ENCODE measurements at places on chromosomes 16 and 17.

DNA sequence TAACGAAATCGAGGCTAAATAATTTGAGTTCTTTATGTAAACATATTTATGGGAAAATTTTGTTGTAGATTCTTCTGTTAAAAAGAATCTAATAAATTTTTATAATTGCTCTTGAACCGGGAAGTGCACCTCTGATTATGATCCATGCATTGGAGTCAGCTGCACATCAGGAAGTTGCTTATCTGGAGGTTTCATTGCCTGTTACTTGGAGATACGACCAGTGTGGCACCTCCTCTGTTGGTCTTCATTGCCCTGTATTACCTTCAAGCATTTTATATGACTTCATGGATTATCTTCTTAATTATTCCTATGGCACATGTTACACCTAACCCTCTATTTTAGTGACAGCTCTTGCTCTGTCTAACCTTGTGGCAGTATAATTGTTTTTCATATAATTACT is 312.6 kb upstream of the TBX2 start:
- no peak for DNase-seq

GRCh38 chr16:89031715-89032659 is 55.0 kb upstream of the CBFA2T3 start:
- DNase-seq: no peak

DNA sequence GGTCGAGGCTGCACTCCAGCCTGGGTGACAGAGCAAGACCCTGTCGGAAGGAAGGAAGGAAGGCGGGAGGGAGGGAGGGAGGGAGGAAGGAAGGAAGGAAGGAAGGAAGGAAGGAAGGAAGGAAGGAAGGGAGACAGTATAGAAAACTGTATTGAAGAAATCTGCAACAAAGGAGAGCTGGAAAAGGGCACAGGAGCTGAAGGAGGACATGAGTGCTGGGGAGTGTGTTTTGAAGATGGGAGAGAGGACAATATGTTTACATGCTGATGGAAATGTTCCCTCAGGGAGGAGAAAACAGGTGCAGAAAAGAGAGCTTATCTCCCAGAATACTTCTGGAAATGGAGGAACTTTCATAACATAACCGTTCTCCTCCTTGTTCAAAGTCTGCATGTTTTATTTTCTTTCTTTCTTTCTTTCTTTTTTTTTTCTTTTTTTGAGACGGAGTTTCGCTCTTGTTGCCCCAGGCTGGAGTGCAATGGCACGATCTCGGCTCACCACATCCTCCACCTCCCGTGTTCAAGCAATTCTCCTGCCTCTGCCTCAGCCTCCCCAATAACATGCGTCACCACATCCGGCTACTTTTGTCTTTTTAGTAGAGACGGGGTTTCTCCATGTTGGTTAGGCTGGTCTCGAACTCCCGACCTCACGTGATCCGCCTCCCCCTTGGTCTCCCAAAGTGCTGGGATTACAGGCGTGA is 2.7 kb upstream of the HAP1 start:
- no peak for DNase-seq

GRCh38 chr17:35536664-35537171 is 760 bp downstream of the SLFN12L start:
- DNase-seq: no peak

- DNase-seq: peak; percentile 72
Measured at GRCh38 chr16:69724981-69725479, 1.3 kb downstream of the NQO1 start.

GRCh38 chr17:40582328-40582901 is 17.1 kb upstream of the CCR7 start:
- DNase-seq: no peak

- DNase-seq: no peak
Measured at GRCh38 chr16:19164285-19164684, 3.8 kb upstream of the SYT17 start.

DNA sequence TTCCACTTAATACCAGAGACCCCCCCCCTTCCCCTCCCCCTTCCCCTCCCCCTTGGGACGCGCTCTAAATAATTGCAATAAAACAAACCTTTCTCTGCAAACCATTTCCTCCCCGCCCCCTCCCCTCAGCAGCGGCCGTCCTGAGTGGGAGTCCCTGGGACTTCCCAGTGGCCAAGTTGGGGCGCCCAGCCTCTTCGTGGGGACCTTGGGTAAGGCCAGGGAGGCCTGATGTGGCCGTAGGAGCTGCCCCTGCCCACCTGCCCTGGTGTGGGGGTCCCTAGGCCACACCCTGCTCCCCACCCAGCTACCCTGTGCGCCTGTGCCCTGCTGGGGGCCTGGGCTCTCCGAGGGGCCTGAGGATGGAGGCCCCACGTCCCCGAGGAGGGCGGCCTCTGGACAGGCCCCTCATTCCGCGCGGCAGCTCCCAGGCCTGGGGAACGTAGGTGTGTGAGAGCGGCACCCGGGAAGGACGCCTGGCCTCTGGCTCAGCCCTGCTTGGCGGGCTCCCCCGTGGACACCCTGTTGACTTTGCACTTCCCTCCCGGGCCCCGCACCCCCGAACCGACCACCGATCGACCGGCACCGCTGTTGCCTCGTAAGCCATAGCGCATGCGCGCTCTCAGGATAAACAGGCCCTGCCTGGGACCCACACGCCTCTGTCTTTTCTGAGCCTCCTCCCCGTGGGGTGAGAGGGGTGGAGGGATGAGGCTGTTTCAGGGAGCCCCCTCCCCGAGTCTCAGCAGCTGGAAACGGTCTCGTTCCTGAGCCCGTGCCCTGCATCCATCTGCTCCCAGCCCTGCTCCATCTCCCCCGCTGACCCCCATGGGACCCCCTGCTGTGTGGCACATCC is 9.0 kb downstream of the NTHL1 start:
- no peak for DNase-seq

DNA sequence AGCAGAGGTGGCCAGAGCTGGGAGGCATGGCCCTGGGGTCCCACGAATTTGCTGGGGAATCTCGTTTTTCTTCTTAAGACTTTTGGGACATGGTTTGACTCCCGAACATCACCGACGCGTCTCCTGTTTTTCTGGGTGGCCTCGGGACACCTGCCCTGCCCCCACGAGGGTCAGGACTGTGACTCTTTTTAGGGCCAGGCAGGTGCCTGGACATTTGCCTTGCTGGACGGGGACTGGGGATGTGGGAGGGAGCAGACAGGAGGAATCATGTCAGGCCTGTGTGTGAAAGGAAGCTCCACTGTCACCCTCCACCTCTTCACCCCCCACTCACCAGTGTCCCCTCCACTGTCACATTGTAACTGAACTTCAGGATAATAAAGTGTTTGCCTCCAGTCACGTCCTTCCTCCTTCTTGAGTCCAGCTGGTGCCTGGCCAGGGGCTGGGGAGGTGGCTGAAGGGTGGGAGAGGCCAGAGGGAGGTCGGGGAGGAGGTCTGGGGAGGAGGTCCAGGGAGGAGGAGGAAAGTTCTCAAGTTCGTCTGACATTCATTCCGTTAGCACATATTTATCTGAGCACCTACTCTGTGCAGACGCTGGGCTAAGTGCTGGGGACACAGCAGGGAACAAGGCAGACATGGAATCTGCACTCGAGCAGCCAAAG is 2.3 kb downstream of the CSF3 start:
- no peak for DNase-seq

DNA sequence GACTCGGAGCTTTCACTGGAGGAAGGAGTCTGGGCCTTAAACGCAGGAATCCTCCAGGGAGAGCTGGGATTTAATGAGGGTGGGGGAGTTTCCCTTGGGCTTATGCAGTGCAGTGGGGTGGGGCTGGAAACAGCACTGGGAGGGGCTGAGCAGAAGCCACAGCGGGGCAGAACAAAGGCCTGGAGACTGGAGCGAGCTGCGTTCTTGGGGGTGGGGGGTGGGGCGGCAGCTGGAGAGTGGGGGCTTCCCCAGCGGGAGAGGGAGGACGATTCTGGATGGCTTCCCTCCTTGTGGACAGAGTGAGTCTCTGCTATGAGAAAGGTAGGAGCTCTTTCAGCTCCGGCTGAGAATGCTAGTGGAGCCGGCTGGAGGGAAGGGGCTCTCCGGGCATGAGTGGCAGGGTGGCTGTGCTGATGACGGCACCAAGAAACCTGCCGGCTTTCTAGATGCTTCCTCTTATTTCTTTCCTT is 406.0 kb downstream of the SEC14L1 start:
- no peak for DNase-seq

DNA sequence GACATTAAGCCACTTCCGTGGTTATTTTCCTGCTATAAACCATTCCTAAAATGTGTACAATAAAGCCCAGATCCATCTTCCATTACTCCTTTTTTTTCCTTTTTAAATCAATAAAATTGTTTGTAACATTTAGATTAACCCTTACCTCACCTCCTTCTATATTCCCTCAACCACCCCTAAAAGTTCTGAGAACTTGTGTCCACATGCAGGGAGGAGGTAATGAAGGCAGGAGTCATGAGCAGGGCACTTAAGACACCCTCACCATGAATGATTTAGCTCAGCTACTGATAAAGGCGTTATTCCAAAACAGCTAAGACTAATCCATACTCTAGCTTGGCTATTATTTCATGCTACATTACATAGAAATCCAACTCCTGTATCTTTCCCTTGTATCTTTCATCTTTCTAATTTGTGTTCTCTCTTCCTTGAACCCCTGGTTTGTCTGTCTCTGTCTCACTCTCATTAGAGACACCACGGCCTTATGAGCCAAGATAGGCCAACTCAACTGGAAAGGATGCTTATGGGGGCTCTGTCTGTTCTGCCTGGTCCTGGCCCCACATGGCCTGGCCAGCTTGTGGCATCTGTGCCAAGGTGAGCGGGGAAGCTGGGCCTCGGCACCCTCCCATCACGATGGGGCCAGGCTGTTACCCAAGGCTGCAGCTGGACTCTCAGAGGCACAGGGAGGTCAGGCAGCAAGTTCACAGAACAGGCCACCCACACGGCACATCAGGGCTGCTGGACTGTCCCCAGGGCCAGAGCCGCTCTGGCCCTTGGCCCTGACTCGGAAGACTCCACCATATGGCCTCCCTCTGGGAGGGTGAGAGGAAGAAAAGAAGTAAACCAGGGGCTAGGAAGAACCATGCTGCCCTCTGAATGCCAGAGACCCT is 294.4 kb downstream of the SOX9 start:
- DNase-seq: no peak

DNA sequence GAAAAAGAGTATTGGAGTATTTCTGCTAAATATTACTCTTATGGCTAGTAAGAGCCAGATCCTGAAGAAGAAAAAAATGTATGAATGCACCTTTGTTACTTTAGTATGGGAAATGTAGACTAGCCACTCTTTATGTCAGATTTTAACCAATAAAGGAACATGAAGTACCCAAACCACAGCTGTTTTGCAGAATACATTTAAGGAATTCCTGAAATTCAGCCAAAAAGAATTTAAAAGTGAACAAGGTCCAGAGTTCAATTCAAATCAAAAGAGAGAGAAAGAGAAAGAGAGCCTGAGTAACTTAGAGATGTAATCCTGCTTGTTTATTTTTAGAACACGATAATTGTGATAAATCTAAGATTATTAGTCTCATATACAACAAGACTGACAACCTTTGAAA is 1.2 kb downstream of the KCNJ16 start:
- peak; percentile 49 for DNase-seq

- no peak for DNase-seq
Measured at GRCh38 chr17:45233423-45233924, 11.8 kb downstream of the FMNL1 start.

DNA sequence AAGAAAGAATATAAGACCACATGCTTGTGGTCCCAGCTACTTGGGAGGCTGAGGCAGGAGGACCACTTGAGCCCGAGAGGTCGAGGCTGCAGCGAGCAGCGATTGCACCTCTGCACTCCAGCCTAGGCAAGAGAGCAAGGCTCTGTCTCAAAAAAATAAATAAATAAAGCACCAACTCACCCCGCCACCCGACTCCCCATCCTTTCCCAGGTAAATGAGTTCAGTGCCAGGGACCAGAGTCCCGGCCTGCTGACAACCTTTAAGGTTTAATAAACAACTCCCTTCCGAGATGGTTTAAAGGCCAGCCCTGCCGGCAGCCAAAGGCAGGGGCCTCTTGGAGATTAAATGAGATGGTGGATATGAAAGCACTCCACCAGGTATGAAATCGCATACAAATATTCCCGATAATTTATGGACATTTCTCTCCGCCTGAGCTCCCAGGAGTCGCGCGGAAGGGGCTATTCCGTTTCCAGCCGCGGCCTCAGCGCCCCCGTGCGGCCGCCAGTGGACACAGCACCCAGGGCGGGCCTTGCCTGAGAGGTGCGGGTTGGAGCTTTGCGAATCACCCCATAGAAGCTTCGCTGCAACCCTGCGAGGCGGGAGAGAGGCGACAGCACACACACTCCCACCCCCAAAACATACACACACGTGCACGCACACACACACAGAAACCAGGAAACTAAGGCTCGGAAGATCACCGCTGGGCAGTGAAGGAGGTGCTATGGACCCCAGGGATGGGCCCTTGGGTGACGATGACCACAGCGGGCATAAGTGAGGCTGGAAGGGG is 4.0 kb upstream of the RPL38 start:
- DNase-seq: peak; percentile 32

DNA sequence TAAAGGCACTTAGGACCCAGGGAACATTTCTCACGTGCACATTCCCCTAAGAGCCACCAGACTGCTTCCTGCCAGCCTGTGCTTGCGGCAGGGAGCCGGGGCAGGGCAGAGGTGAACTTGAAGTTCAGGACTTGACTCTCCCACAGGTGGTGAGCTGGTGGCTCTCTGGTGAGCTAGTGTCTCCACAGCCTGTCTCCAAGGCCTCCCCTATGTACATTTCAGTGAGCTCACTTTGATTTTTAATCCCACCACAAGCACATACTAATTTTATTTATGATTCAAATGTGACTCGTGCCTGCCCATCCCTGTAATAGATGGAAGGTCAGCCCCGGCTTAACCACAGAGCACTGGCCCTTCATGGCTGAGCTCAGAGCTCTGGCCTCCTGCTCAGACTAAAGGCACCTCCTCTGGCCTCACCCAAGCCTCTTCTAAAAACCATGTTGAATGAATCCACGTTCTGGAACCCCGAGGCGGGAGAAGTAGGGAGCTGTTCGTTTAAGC is 9.2 kb downstream of the SNN start:
- peak; percentile 49 for DNase-seq

GRCh38 chr17:68314916-68315535 is 23.7 kb downstream of the ARSG start:
- DNase-seq: no peak

DNA sequence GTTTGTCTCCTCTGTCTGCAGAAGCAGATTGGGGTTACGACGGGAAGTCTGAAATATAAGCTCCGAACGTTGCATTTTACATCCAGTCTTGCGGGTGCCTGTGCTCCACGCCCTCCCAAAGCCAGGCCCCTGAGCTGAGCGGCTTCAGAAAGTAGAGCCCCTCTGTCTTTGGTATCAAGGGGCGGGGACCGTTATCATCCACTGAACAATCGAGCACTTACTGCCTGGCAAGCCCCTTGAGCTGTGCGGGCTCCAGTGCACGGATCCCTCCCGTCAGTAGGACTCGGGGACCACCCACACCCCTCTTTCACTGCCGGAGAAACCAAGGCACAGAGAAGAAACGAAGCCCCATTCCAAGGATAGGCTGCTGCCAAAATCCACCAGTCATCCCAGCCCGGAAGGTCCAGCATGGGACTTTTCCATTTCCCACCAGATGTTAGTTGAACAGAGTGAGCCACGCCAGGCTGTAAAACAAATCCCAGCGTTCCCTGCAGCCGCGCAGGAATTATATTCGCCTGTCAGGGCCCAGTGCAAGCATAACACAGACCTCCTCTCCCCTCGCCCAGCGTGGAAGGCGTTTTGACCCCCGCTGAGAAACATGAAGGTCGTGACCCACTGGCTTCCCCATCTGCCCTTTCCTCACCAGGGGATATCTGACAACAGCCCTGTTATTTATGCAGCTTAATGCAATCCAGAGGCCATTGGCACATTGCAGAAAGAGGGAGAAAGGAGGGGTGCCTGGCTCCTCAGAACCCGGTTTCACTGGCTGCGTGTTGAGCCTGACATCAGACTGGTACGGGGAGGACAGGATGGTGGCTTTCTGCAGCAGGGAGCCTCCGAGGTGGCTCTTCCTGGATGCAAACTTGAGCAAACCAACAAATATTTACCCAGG is 212.2 kb upstream of the FOXF1 start:
- DNase-seq: no peak
